ENCODE measurements at places on chromosomes 3 and 15.

DNA sequence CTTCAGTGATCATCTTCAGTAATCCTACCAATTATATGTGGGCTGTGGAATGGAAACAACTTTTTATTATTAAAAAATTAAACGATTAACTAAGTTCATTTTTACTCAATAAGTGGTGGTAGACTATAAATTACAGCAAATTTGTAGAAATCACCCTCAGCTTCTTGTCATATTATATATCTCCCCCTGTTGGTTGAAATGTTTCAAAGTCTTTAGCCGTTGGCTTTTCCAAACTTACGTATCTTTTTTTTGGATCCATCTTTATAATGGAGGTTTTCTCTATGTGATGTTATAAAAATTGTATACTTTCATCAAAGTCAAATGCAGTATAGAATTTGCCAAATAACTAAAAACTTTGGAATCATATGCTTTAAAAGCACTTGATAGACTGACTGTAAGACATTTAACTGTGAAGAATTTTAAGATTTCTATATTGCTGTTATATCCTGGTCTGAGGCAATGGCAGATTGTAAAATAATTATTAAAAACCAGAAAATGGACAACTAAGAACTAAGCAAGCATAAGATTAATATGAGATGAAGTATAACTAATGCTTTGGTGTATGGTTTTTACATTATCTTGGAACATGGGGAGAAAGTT, 44.7 kb downstream of the ATP11B start:
- no peak for DNase-seq

DNA sequence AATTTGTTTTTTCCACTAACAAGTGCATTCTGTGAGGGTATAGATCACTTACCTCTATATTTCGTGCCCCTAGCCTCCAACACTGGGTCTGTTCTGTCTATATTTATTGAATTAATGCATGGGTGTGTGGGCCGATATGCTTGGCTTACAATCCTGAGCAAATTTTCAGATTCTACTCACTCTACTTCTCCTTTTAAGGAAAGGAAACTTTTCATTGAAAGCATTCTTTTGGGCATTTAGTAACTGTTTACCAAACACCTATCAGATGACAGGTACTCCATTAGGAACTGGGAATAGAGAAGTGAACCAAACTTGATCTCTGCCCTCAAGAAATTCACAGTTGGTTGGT, 60.5 kb downstream of the TLE3 start:
- DNase-seq, result no peak

DNA sequence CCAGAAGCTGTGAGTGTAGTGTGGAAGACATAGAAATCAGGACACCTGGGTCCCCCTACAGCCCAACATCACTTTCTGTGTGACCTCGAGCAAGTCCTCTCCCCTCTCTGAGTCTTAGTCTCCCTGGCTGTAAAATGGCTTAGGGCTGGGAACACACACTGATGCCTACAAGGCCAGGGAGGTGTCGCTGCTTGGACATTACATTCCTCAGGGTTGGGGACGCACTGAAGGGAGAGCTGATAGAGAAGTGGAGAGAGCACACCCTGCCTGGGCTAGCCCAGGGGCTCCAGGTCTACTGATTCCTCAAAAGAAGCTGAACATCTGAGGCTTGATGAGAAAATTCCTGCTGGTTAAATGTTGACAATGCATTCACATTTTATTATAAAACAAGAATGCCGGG, 6.3 kb upstream of the ALAS1 start:
- no peak for DNase-seq

DNA sequence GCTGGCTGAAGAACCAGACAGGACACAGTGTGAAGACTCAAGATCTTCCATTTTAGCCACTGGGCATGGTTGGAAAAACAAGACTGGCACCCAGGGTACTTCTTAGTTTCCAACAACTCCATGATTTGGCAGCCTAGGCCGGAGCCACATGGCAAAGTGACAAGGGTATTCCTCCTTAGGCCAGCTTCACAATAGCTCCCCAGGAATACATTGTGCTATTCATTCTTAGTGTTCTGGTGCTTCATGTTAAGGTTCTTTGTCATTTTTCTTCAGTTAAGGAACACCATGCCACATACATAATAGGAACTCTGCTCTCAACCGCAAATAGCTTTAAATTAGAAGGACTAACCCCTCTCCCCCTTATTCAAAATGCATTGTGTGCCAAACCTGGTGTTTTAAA, 8.0 kb upstream of the FILIP1L start:
- no peak for DNase-seq

DNA sequence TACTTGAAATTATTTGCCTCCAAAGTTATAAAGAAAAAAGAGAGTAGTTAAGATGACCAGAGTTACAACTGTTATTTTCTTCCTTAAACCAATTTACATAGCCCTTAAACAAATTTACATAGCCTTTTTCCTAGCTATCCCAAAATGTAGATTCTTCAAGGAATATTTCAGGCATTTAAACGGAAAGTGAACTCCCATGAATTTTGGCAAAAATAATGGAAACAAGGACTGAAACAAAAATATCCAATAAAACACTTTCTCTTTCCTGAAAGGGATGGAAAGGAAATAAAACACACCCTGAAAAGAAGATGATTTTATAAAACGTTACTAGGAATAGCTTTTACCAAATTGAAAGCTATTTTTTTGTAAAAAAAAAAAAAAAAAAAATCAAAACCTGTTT, 418.6 kb downstream of the FOXP1 start:
- DNase-seq, result no peak

DNA sequence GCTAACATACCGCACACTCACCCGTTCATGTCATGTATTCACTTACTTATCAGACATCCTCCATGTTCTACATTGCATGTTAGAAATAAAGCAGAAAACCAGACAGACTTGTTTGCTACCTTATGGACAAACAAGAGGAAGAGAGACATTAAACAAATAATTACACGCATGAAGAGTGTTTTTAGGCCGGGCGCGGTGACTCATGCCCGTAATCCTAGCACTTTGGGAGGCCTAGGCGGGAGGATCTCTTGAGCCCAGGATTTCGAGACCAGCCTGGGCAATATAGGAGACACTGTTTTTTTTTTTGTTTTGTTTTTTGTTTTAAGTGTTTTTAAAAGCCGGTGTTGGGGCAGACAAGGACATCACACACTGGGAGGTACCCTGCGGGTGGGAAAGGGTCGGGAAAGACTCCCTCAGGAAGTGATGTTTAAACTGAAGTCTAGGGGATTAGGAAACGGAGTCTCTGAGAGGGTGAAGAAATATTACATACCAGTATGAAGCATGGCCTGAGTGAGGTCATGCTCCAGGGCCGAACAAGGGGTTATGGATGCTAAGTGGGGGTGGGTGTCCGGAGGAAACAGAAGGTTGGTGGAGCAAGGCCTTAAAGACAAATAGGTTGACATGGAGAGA, 2.1 kb upstream of the USP3 start:
- no peak for DNase-seq

DNA sequence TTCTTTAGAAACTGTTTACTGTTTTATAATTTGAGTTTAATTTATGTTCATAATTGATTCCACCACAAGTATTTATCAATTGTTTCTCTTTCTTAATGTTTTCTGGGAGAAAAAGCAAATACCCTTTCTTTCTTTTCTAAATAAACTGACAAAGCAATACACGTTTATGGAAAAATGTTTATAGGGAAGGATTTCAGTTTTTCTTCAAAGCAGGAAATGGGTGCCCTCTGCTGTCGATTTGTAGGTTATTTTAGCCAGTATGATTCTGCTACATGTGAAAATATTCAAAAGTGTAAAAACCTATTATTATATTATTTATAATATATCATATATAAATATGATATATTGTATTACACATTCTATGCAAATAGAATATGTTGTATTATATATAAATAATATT, 921.0 kb upstream of the ROBO1 start:
- peak; percentile 13 for DNase-seq

GRCh38 chr3:186598108-186598784, 14.6 kb upstream of the AHSG start:
- DNase-seq, result no peak

GRCh38 chr15:68304589-68305337, 27.2 kb downstream of the FEM1B start:
- DNase-seq, result no peak

DNA sequence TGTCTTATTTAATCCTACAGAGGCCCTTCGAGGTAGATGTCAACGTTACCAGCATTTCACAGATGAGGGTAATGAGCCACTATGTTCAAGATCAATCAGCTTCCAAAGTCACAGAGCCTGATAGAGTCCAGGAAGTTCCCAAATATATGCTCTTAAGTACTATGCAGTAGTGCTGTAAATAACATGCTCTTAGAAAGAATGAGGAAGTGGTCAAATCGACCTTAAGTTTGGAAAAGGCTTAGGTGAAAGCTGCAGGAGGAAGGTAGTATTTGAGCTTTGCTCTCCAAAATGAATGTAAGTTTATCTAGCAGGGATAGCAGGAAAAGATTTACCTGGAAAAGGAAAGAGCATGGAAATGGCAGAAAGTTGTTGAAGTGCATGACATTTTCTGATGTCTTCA, 234.0 kb downstream of the RBMS3 start:
- no peak for DNase-seq

DNA sequence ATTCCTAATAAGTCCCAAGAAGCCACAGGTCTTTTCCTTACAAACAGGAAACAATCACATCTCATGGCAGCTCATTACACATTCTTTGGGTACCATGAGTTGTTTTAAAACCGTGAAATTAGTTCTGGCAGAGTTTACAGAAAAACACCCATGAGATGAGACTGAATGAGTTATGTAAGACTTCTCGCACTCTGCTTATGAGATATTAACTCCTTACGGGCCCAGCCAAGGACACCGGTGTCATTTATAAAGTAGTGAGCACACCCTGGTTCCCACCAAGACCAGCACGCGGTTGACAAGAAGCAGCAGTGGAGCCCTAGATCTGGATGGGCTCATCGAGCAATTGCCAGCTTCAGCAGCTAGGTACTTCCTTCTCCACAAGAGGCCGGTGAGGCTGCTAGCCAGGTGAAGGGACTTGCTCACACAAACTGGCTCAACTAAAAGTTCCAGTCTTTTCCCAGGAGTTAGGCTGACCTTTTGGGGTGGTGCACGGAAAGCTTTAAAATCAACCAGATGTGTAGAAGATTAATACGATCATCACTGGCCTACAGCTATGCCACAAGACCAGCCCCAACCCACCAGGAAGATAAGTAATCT, 318.6 kb upstream of the ICE2 start:
- no peak for DNase-seq

GRCh38 chr15:99019558-99020540, 12.3 kb upstream of the PGPEP1L start:
- DNase-seq, result peak; percentile 78

- no peak for DNase-seq
Observed at GRCh38 chr15:25062551-25063430, 108.0 kb downstream of the SNRPN start.

- no peak for DNase-seq
Observed at GRCh38 chr3:12840591-12841148, 695 bp downstream of the RPL32 start.

GRCh38 chr15:39471785-39472574, 108.9 kb upstream of the THBS1 start:
- DNase-seq, result no peak

GRCh38 chr15:45201869-45202268, 14.1 kb upstream of the SHF start:
- no peak for DNase-seq

DNA sequence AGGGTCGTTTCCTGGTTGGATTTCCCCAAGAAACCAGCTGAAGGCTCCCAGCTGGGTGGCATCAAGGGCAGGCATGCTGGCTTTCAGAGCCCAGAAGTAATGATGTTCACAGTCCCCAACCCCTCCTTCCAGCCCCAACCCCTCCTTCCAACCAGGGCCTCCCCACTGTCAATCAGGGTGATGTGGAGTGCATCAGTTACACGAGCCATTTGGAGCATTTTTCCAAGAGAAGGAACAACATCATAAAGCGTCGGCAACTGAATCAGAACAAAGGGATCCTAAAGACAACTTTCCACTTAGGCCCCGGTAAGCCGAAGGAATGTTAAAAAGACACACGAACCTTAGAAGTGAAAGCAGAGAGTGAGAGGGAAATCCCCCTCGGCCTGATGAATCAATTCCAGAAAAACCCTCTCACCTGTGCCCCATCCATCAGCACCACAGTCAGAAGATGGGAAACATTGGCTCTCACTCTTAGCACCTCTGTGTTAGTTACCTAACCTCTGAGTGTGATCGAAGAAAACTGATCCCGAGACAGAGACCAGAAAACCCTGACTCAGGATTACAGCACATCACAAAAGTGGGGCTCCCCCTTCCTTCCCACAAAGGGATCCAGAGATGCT, 101.2 kb upstream of the WNT5A start:
- no peak for DNase-seq

DNA sequence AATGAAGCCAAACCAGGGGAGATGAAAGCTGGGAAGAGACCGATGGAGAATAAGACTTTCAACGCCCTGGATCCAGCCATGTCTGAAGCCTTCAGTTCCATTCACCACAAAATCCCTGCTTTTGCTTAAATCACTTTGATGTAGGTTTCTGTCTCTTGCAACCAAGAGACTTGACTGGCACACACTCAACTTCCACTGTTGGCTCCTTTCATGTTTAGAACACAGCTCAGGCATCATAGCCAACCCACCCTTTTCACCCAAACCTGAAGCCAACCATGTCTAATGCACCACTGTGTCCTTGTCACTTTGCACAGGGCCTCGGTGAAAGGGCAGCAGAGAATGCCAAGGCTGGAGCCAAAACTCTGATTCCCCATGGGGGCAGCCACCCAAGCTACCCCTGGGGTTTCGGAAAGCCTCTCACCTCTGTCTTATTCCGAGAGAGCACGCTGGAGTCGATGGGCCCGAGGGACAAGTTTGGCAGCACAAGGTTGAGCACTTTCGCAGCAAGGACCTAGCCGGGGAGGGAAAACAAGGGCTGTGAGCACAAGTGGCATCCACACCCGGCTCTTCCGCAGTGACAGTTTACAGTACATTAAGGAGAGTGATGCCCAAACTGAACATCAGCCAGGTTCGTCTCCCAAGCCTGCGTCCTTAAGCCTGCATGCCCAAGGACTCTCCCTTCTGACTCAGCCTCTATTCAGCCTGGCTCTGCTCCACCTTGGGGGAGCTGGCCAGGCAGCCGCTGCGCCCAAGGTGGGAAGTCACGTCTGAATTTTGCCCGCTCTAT, 37.6 kb downstream of the ABTB1 start:
- DNase-seq, result no peak

DNA sequence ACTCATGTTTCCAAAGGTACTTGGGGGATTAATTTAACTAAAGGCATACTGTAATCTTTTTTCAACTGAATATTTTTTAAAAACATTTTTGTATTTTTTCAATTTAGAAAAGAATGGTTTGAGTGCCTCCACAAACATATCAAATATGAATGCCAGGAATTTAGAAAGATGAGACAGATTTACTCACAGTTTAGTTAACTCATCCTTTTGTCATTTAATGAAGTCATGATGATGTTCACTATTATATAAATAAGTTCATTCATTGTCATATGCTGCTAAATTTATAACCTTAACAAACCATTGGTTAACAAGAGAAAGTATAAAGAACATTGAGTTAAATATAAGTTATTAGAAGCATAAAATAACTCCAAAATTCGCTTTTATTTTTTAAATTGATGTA, 50.0 kb downstream of the FGF7 start:
- no peak for DNase-seq
